ENCODE measurements at places on chromosomes 11 and 22.

DNA sequence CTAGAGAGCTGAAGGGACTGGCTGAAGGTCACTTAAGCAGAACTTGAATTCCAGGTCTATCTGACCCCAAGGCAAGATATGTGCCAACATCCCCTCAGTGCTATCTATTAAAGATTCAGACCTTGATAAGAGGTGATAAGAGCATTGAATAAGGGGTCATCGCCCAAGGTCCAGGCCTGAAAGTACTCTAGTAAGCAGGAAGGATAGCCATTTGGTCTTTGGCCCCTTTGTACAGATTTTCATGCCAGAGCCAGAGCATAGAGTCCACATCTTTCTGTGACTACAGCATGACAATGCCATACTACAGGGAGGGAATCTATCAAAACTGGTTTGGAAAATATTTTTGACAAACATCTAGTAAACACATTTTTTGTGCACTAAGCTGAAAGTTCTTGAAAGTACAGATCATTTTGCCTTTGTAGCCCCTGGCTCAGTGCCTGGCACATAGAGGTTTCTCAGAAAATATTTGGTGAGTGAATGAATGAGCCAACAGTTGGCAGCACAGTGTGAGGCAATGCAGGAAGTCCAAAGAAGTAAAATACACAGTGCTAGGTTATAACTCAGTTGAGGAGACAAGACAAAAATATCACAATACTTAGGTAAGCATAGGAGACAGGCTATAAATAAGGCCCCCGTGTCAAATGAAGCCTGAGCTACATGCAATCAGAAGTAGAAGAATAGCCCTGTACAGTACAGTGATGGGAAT, 15.1 kb upstream of the RRAS2 start:
- DNase-seq = no peak

DNA sequence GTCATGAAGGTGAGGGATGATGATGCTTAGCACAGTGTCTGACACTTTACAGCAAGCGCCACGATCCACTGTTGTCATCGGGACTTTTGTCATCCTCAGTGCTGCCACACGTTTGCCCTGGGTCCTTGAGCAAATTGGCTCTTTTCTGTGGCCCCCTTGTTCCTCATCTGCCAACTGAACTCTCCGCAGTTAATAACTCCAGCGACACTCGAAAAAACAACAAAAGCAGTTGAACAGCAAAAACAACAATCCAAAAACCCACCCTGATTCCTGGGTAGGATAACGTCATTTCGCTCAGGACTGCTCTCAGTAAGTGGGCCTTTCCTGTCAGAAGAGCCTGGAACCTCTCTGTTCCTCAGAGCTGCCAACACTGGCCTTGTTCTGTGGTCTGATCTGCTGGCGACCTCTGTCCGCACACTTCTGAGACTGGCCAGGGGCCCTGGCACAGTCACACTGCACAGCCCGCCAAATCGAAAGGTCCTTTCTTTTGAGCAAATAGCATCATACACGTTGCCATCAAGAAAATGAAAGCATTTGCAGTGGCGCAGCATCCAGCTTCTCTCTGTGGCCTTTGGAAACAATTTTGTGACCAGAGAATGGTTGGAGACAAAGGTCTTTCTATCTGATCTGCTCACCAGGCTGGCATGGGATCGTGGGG, 79.9 kb upstream of the SYT13 start:
- no peak for DNase-seq

- DNase-seq = no peak
These were observed 231.2 kb downstream of the NTM start for GRCh38 chr11:131601586-131601985.

- no peak for DNase-seq
These were observed 73.9 kb upstream of the SEZ6L start for GRCh38 chr22:26095256-26095956.

GRCh38 chr22:38736257-38736570, 19.6 kb downstream of the SUN2 start:
- no peak for DNase-seq

- no peak for DNase-seq
These were observed 837 bp upstream of the PLAAT5 start for GRCh38 chr11:63491636-63492372.

DNA sequence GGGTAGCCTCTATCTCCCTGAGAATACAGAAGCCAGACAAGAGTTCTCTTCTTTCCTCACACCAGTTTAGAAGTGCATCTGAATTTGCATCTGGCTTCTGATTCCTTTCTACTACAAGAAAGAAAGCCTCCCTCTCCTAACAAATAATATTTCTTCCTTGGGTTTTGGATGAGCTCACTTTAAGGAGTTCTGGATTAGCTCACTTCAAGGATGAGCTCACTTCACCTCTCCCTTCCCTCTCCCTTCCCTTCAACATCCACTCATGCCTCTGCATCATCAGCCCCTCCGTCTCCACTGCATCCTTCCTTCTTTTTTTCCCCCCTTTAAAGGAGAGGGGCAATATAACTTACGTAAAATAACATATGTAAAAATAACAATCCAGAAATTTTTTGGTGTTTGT, 1.6 kb upstream of the MTNR1B start:
- no peak for DNase-seq

DNA sequence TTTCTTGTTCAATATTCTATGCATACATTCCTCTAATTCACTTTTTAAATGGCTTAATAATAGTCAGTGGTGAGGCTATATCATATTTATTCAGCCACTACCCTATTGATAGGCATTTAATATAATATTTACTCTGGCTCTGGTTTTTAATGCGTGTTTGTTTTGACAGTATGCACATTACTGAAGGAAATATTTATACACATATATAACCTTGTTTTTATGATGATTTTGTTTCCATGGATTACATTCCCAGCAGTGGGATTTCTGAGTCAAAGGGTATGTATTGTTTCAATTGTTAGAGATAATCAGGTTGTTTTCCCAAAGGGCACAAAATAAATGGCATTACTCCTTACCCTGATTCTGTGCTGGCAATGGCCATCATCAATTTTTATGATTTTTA, 105.8 kb downstream of the UVRAG start:
- DNase-seq = no peak

DNA sequence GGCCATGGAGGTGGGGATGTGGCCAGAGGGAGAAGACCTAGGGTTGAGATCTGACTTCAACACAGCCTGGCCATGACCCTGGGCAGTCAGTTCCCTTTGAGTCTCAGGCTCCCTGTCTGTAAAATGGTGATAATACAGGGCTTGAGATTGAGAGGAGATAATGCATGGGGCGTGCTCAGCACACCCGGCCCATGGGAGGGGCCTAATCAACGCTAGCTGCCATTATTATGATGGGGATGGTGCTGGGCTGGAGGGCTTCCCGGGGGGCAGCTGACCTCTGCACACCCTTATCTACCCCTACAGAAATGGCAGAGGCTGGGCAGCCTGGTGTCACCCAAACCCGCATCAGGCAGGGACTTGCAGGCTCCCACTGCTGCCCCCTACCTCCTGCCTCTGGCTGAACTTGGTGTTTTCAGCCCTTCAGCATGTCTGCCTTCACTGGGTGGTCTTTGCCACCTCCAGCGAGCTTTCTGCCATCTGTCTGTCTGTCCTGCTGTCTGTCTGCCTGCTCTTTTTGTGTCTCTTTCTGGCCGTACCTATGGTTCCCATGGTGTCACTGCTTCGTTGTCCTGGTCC, 84.5 kb downstream of the CACNA1I start:
- no peak for DNase-seq

GRCh38 chr22:19098157-19098556, 24.1 kb downstream of the DGCR2 start:
- no peak for DNase-seq

Measured in activated gamma-delta T cell (primary cell).